Fibroblast of skin of back (primary cell): ENCODE measurements at places on chromosomes 5 and 9.

- no peak for DNase-seq
These were observed 58.6 kb downstream of the GPBP1 start for GRCh38 chr5:57232293-57233033.

- DNase-seq = no peak
These were observed 41.3 kb upstream of the CDKN2AIPNL start for GRCh38 chr5:134453016-134453415.

DNA sequence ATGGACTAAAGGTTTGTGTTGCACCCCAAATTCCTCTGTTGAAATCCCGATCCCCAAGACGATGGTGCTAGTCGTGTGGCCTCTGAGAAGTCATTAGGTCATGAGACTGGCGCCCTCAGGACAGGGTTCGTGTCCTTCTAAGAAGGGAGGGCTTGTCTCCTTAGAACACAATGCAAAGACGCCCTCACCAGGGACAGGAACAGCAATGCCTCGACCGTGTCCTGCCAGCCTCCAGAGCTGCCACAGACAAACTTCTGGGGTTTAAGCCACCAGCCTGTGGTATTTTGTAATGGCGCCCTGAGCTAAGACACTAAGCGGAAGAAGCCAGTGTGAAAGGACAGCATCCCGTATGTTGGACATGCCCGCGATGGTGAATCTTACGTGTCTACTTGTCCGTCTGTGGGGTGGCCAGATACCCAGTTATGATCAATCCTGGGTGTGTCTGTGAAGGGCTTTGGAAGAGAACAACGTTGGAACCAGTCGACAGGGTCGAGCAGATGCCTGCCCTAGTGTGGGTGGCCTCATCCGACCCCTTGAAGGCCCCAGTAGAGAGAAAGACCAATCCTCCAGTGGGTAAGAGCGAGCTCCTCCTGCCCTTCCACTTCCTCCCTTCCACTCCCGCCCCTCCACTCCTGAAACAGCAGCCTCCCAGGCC is 279.2 kb upstream of the IRX2 start:
- no peak for DNase-seq

- no peak for DNase-seq
These were observed 175.8 kb downstream of the C5orf15 start for GRCh38 chr5:133792655-133793054.

DNA sequence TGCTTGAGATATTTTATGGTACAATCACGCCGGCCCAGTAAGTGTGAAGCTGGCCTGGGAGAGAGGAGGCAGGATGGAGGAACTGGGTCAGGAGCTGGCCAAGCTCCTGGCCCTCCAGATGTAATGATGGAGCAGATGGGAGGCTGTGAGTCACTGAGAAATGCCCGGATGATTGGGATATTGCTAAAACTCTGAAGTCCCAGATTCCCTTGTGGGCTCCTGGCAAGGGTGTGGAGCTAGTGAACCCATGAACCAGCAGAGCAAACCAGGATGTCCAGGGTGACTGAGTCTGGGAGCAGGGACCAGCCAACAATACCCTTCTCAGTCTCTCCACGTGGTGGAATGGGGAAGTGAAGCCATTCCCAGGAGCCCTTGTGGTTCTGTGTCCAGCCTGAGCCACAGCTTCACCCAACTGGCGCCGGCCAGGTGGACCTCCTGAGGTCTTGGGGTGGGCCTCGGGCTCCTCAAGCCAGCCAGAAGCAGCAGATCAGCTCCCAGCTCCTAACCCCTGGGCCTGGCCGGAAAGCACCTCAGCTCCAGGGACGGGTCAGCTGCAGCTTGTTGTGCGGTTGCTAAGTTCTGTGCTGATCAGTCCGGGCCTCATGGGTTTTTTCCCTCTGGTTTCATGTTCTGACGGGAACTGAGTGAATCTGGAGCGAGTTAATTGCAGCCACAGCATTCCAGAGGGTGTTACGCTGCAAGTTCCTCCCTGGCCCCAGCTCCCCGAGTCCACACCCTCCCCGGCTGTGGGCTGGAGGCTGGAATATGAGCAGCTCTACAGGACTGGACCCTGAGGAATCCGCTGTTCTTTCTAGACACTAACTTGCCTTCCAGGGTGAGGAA is 37.6 kb downstream of the DUSP1 start:
- peak; percentile 98 for DNase-seq

GRCh38 chr5:125343015-125343414 is 596.6 kb upstream of the ZNF608 start:
- DNase-seq = peak; percentile 56

DNA sequence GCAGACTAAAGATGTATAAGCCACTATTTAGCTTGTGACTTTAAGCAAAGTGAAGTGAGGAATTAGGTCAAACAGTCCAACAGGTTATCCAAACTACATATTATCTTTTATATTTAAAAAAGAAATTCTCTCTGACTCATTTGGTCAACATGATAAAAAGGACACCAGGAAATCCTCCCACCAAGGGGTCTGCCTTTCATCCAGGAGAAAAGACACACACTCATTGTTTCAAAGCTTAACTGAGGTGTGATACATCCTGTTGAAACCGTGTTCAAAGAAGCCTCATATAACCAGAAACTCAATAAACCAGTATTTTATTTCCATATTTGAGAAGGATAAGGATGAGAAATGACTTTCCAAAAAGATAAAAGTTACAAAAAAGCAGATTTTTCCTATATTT is 417.1 kb downstream of the HCN1 start:
- DNase-seq = no peak

DNA sequence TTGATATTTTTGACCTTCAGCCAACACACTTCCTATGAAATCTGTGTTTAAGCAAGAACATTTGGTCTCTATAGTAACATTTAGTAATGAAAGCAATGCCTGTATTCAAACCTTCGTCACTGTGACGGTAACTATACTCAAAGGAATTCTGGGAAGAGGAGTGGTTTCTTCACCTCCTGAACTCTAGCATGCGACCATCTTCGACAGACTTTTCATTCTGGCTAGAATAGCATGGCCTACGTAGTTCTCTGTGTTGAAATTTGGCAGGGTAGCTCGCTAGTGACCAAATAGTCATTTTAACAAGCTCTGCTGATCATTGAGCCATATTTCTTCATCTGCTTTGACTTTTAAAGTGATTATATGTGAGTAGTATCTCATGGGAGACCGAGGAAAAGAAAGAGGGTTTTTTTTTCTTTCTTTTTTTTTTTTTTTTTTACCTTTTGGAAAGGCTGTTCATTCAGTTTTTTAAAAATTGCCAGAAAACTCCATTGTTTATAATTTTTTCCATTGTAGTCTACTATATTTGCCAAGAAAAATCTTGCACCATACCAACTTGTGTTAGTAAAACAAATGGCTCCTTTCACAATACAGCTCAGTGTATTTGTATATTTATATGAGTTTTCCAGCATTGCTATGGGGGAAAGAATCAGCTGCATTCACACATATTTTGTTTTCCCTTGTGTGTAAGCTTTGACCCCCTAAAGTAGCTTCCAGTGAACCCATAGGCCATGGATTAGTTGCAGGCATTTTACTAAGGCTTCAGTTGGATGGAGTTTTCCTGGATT is 166.8 kb downstream of the NNT start:
- DNase-seq = peak; percentile 72

DNA sequence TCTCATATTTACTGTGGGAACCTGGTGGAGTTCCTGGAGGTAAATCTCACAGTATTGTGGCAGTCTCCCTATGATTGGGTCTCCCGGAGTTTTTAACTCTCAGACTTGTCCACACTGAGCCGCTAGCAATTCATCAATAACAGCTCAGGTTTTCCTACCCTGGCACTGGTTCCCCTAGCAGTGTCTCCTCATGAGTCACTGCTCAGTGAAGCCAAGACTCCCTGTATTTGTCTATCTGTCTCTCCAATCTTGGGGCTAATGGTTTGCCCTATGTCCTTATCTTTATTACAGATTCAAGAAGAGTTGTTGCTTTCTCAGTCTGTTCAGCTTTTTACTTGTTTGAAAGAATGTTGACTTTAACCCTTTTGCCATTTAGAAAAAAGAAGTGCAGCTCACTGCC is 176.7 kb upstream of the FGF10 start:
- DNase-seq = no peak

- peak; percentile 70 for DNase-seq
These were observed 262.6 kb upstream of the MAP3K1 start for GRCh38 chr5:56552612-56553268.

DNA sequence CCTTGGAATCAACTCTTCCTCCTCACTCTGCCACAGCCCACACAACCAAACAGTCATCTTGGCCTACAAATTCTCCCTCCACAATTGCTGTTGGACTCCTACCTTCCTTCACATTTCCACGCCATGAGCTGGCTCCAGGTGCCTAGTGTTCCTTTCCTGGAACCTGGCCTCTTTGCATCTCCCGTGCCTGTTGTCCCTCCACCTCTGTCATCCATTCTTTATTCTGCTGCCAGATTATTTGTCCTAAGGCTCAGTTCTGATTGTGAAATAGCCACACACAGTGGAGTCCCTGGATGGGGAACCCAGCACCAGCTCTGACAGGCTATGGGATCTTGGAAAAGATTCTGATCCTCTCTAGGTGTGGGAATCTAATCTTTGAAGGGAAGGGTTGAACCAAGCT is 109.1 kb upstream of the ANKH start:
- DNase-seq = no peak

DNA sequence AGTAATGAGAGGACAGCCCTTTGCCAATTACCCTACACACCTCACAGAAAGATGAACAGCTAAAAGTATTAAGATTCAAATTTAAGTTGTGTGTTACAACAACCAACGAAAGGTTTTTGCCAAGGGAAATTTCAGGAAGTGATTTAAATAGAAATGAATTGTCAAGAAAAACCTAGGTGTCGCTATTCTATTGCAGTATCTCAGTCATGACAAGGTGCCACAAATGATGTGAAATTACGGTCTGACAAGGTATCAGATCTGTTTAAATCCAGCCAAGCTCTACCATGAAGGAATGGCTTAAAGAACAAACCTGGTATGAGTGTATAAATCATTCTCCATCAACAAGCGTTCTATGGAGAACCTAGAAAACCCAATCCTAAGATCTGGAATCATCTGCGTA is 189.7 kb downstream of the ATPSCKMT start:
- no peak for DNase-seq

DNA sequence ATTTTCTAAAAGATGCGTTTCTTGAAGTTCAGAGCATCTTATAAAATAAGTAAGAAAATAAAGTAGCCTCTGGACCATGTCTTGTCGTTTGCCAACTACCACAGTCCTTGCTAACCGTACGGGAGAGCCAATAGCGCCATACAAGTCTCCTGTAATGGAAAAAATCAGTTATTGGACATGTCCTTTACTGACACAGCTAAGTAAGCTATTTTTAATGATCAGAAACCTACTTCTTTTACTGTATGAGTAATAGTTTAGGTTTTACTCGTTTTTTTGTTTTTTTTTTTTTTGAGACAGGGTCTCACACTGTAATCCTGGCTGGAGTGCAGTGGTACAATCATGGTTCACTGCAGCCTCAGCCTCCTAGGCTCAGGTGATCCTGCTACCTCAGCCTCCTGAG is 37.7 kb upstream of the RAPGEF6 start:
- no peak for DNase-seq

GRCh38 chr5:102902135-102902448 is 147.0 kb downstream of the PAM start:
- DNase-seq = no peak

- peak; percentile 57 for DNase-seq
These were observed 29.7 kb downstream of the SHB start for GRCh38 chr9:38039090-38039906.

GRCh38 chr5:135576075-135576599 is 2.7 kb downstream of the CXCL14 start:
- peak; percentile 81 for DNase-seq

GRCh38 chr5:75848077-75848476 is 130.8 kb upstream of the POC5 start:
- no peak for DNase-seq

GRCh38 chr5:141742866-141743851 is 61.1 kb upstream of the ARAP3 start:
- DNase-seq = peak; percentile 38
